ENCODE measurements at places on chromosomes 6 and 20.

- no peak for DNase-seq
These were observed 16.8 kb downstream of the USP45 start for GRCh38 chr6:99498421-99498820.

DNA sequence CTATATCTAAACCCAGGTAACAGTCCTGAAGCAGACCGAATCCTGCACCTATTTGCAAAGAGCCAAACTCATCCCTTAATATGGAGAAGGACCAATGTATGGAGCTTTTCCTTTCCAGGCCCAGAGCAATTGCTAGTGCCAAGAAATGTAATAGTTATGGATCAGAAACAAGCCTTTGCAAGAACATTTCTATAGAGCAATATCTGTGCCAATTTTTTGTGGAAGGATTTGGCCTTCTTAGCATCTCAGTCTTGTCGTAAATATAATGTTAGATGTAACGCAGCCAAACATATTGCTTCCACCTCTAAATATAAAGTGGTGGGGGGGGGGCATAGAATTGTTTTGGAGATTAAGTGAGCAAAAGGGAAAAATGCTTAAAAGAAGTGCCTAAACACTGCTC lies 2.7 kb downstream of the KIAA0408 start:
- no peak for DNase-seq

DNA sequence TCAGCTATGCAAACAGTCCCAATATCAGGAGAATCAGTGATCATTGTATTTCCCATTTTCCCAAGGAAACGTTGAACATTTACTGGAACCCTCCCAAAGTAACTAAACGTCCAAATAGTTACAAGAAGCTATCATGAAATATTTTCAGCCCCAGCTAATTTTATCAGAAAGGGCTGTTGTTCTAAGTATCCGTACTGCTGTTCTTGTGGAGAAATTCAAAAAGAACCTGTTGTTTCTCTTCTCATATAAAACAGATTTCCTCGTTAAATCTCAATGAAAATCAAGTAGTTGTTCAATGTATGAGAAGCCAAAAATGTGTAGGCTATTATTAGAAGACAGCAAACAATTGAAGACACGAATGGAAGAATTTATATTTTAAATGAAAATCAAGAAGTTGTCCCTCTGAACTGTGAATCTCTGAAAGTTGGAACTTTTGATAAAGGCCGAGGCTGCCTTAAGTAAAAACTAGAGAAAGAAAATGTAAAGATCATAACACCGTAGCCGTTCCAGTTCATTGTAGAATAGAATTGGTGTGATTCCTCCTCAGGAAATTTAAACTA lies 107.7 kb downstream of the HFE start:
- DNase-seq = no peak

GRCh38 chr6:116895935-116896334 lies 18.9 kb downstream of the RFX6 start:
- no peak for DNase-seq

DNA sequence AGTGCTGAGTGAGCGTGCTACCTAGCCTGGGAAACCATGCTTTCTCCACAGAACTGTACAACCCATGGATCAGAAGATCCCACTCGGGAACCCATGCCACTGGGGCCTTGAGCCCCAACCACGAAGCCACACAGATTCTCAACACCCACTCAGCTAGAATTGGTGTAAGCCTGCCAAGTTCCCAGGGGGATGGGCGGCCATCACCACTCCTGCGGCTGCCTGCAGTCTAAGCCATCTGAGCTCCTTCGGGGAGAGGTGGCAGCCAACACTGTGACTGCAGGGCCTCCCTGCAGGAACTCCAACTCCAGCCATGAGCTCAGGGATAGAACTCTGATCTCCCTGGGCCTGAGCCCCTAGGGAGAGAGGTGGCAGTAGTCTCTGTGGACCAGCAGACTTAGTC lies 33.6 kb upstream of the SENP6 start:
- no peak for DNase-seq

DNA sequence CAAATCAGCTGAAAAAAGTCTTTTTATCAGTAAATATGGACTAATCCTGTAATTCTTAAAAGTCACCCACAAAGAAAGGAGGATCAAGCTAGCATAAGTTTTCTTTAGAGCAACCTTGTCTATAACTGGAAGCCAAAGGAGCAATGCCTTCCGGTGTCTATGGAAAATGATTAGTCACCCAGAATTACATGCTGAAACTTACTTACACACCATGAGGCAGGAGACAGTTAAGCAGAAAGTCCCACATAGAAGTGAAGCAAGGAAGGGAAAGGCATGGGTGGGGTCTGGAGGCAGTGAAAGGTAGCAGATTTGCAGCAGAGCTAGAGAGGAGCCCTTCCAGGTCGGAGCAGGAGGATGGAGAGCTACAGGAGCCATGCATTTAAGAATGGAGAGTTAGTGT lies 153.7 kb upstream of the RIPOR2 start:
- DNase-seq = no peak

- DNase-seq = no peak
These were observed 346.2 kb upstream of the IMPG1 start for GRCh38 chr6:76418560-76419223.

DNA sequence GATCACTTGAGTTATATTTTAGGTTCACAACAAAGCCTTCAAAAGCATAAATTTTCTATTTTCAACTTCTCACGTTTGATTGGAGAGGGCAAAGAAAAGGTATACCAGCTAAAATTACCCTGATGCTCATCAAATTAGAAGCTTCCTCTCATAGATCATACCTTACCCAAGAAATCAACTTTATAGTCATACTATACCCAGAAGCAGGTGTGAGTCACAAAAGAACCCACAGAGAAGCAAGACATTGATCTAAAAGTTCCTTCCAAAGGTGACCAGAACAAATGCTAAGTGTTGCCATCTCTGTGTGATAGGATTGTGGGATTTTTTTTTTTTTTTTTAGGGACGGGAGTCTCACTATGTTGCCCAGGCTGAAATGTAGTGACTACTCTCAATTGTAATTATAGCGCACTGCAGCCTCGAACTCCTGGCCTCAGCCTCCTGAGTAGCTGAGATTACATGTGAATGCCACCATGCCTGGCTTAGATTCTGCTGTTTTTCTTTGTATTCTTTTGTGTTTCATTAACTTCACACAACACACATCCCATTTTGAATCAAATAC lies 3.3 kb downstream of the EIF2S2 start:
- no peak for DNase-seq

- no peak for DNase-seq
These were observed 45.2 kb downstream of the NUDT3 start for GRCh38 chr6:34347303-34347702.

Data from NCI-H187 treated with DMSO at 0.1 percent for 48 hours (cell line).